ENCODE measurements at places on chromosomes 7 and 10.

GRCh38 chr7:75616421-75617167 lies 122.1 kb downstream of the HIP1 start:
- DNase-seq, result no peak

DNA sequence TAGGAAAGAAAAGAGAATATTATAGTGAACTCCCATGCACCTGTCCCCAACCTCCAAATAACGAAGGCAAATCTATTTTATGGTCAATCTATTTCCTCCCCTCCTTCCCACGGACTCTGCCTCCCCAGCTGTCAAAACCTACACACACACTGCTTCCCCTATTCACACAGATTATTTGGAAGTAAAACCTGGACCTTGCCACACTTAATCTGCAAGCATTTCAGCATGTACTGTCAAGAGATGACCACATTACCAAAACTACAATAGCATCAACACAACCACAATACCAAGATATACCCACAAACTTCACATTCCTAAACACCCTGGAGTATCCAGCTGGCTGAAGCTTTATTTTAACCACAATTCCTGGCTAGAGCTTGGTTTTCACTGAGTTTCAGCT lies 27.8 kb upstream of the KCNK18 start:
- no peak for DNase-seq

DNA sequence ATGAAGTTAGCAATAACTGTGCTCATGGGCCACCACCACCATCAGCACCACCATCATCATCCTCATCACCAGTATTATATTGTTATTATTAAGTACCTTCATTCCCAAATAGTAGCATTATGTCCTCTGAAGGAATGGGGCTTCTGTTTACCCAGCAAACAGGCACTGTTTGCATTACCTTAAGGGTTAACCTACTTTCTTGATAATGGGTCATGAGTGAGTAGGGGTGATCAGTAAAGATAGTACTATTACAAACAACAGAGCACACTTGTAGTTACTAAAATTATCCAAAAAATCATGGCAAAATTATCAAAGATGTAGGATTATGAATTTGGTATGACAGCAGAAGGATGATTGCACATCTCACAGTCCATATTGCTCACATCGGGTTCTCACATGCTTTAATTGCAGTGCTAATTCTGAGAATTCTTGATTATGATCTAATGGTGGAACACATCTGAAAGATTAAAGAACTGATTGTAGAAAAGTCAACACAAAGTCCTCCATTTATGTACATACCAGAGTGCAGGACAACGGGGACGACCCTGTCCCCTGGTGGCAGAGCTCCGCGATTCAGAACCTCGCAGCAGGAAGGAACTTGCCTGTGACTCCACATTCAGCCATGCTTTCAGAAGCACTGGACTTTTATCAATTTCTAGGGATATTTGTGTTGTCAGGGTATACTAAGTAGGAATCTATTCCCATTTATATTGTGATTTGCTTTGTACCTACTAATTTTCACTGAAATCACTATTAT lies 31.0 kb downstream of the PDE1C start:
- no peak for DNase-seq

DNA sequence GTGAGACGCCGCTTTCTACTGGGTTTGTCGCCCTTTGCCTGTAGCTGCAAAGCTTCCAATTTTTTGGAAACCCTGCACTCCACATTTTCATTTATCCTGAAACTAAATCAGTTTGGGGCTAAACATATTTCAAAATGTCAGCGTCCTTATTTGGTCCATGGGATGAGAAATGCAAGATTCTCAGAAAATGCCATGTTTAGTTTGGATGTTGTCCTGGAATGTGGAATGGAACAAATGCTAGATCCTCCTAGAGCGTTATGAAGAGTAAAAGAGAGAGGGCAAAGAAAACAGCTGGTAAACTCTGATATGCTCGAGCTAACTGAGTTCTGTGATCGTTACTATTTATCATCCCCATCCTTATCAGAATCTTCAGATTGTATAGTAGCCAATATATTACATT lies 236.9 kb downstream of the KLF6 start:
- no peak for DNase-seq

GRCh38 chr10:118543714-118544400 lies 51.6 kb downstream of the PRLHR start:
- no peak for DNase-seq

GRCh38 chr7:33903791-33904680 lies 1.3 kb upstream of the BMPER start:
- no peak for DNase-seq

DNA sequence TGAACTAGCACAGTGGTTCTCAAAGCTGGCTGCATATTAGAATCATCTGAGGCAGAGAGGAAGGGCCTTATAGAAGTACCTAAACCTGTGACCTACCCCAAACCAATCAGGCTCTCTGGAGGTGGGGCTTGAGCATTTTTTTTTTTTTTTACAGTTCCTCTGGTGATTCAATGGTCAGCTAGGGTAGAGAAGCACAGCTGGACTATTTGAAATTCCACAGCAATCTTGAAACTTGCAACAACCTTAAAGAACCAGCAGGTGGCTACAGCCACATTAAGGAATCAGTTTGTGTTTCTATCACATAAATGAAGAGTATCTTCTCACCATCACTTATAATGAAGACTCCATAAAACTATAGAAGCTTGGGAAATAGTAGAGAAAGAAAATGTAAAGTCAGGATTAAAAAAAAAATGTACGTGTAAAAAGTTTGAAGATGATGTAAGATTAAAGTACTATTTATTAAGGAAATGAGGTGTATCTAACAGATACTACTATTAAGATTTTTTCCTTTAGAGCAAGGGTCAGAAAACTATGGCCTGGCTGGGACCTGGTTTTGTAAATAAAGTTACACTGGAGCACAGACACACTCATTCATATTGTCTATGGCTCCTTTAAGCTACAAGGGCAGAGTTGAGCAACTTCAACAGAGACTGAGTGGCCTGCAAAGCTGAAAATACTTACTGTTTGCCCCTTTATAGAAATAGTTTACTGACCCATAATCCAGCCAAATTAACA lies 3.8 kb downstream of the RTKN2 start:
- DNase-seq, result no peak

DNA sequence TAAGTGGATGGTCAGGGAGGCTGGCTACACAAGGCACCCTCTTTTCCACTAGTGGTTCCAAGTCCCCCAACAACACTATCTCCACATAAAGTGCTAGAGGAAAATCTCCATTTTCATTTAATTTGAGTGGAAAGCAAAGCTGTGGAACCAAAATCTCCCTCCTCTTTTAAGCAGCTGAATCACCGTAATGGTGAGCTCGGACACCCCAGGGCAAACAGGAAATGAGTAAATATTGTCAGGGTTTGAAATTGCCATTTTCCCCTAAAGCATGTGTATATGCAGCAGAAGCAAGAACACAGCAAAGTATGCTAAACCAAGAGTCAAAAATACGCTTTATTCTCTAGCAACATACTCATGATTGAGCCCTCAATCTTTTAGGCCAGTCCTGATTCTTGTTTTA lies 143.7 kb downstream of the GPAM start:
- no peak for DNase-seq

GRCh38 chr10:125129076-125129458 lies 31.3 kb downstream of the CTBP2 start:
- no peak for DNase-seq

DNA sequence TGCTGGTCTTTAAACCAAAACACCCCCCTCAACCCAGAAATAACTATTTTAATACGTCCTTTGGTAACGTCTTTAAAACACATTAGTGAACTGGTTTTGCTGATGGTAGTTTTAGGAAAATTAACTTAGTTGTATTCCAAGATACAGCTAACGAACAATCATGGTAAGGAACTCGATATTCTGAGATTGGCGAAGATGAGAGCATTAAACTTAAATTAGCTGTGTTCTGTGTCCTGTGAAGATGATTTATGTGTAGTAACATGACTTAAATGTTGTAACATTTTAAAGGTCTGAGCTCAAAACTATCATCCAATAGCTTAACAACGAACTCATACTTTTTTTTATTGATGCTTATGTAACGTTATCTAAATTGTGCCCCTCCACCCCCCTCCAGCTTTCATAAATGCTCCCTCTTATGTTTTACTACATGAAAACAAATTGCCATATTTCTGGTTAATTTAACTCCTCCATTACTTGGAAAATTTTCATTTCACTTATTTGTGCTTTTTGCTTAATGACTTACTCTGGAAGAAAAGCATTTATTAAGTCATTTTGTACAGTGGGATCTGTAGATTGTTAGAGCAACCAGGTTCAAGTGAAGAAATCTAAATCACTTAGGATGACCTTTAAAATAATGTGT lies 1.7 kb downstream of the SDK1 start:
- DNase-seq, result no peak

GRCh38 chr10:8444630-8445029 lies 390.1 kb downstream of the GATA3 start:
- peak; percentile 19 for DNase-seq

- DNase-seq, result no peak
Measured at GRCh38 chr7:146876411-146876810, 759.8 kb downstream of the CNTNAP2 start.

DNA sequence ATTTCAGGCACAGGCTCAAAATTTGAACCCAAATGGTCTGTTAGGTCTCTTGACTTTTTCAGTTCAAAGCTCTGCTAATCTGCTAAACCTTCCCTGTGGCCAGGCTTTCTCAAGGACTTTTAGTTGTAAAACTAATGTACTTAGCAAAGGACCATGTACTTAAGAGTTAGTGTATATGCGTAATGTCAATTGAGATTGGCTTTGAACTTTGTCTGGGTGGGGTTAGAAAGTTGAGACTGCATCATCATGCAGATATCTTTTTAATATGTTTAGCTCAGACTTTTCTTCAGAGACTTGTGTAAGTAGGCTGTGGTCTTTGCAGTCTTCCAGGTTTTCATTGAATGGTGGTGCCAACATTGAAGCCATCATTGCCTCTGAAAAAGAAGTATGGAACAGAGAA lies 33.7 kb downstream of the CYP51A1 start:
- DNase-seq, result no peak

GRCh38 chr10:129958629-129959543 lies 5.2 kb downstream of the EBF3 start:
- no peak for DNase-seq

- DNase-seq, result no peak
Measured at GRCh38 chr10:92544296-92544695, 29.6 kb downstream of the IDE start.

GRCh38 chr10:8056871-8057331 lies 2.4 kb downstream of the GATA3 start:
- no peak for DNase-seq

DNA sequence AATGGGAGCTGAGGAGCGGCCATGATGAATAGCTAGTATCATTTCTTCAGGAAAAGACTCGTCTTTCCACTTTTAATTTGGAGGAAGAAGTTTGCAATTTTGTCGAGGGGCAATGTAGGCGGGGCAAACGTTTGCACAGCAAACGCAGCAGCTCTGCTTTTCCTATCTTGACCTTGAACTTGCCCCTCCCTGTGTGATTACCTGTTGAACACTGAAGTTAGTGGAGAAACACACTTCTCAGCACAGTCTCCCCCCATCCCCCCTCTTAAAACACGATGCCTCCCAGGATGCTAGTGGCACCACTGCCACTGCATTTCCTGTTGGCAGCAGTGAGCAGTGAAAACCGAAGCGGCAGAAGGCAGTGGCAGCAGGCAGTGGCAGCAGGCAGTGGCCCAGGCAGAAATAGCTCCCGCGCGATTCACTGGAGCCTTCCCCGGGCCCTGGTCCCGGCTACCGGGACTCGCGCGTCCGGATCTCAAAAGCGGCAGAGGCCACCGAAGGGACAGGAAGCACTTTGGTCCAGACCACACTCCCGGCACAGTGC lies at the start of gene EPDR1:
Gene EPDR1 (plus strand): TSS at position 336 of the 544 bp plus-strand sequence. CDS start 300 bp downstream, outside the sequence.
- no peak for DNase-seq

DNA sequence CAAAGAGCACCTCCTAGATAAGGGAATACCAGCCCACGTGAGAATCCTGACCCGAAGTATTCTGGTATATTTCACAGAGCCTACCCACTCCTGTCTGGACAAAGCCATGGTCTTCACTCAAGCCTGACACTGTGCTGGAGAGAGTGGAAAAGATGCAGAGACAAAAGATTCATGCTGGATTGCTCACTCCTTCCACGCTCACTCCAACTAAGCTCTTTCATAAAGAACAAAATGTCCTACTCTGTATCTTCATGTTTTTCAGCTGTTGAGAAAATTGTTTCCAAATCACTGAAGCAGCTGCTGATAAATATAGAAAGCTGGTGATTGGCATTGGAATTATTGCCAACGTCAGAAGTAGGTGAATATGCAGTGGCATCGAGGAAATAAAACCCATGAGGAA lies 106.0 kb downstream of the ABLIM1 start:
- DNase-seq, result no peak

DNA sequence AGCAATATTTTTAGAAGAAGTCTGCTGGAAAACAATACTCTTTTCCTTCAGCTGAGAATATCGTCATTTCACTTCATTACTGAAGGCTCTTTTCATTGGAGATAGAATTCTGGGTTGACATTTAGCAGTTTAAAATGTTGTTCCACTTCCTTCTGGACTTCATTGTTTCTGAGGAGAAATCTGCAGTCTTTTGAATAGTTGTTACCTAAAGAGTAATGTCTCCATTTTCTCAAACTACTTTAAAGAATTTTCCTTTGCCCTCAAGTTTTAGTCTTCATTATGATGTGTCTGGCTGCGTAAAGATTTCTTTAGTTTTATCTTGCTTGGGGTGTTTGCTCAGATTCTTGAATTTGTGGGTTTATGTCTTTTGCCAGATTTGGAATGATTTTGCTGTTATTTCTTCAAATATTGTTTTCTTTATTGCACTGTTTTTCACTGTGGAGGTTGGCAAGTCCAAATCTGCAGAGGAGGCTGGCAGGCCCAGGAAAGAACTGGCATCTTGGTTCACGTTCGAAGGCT lies 136.3 kb downstream of the DNAJB6 start:
- no peak for DNase-seq
